Progenitor cell of endocrine pancreas (in vitro differentiated cells): ENCODE measurements at places on chromosomes 11 and 22. TPM values are rescaled to one million over a fixed set of nuclear protein-coding genes. Genes with fewer than 3 reads are reported as not detected.

DNA sequence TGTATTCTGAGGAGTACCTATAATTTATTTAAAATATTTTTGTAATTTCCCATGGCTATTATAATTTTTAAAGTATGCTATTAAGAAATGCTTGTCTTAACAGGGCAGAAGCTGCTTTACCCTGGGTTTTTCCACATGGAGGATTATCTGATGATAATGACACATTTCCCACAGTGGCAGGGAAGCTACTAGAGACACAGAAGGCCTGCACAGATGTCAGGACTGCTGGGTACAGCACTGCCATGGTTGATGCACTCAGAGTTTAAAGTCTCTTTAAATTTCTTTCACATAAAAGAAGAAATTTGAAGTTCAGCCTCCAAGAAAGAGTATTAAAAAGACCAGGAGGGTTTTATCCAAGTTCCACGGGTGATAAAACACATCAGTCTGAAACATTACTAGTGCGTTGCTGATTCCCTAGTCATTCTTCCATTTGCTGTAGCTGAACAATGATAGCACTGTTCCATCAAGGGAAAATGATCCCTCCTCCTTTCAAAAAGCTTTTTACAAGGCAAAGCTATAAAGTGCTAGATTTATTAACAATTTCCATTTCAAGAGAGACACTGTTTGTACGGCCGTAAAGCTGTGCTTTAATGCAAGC lies 363.0 kb downstream of the CNTN5 start:
- H3K4me1 ChIP-seq: peaks cover 4% of the 10 kb centered on the region
- H3K4me3 ChIP-seq: no peak overlapping the region
- H3K36me3 ChIP-seq: no peaks in the 10 kb centered on the region

DNA sequence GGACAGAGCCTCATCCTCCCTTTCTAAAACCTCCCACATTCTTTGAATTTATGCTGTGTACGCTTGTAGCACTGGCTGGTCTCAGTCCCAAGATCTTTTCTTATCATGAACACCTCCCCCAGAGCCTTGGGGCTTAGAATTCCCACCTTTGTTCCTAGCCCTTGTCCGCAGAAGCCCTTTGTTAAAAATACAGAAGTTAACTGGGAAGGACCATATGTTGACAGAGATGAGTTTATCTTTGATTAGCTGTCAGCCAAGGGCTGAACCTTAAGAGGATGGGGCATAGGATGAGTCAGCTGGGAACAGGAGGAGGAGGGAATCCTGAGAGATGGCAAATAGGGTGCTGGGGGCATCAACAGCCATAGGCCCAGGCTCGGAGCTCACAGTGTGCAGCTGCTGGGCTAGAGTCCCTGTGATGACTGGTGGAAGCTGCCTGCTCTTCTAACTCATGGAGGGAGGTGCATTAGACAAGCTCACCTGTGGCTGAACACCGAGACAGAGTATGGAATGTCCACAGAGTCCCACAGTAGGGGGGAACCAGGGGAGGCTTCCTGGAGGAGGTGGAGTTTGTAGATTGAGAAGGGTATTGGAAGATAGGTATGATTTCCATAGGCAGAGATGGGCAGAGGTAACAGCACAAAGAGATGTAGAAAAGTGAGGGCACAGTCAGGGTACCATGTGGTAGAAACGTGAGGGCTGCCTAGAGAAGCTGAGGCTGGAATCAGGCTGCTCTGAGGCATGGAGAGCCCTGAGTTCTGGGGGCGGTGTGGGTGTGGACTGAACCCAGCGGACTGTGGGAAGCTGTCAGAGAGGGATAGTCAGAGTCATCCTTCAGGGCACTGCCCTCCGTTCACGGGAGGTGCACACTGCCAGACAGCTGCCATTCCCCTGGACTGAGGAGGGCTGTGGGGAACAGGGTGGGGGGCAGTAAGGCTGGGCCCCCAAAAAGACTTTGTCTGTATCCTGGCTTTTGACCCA lies 9.9 kb downstream of the MICAL2 start:
- no peak overlapping the region for H3K27ac ChIP-seq
- H3K4me3 ChIP-seq: no peak overlapping the region
- H3K27me3 ChIP-seq: peaks cover 10% of the 10 kb centered on the region
- no peak for DNase-seq
- no peaks in the 10 kb centered on the region for H3K36me3 ChIP-seq

- no peak for DNase-seq
- H3K4me1 ChIP-seq: peaks cover 37% of the 10 kb centered on the region
- H3K4me3 ChIP-seq: no peak overlapping the region
- H3K27ac ChIP-seq: no peak overlapping the region
- no peaks in the 10 kb centered on the region for H3K27me3 ChIP-seq
Measured at GRCh38 chr11:106456647-106457046, 379.2 kb downstream of the AASDHPPT start.

GRCh38 chr22:26804911-26805539 lies 147.6 kb downstream of the MIAT start:
- no peak overlapping the region for H3K4me3 ChIP-seq
- H3K36me3 ChIP-seq: no peaks in the 10 kb centered on the region
- no peak overlapping the region for H3K27ac ChIP-seq
- H3K27me3 ChIP-seq: peaks cover 4% of the 10 kb centered on the region
- H3K4me1 ChIP-seq: peaks cover 11% of the 10 kb centered on the region

GRCh38 chr11:75350743-75351540 lies 519 bp downstream of the ARRB1 start:
- H3K27ac ChIP-seq: peak overlapping the region; percentile 91
- peak overlapping the region; percentile 83 for H3K4me3 ChIP-seq
- H3K27me3 ChIP-seq: peaks cover 4% of the 10 kb centered on the region
- no peak for DNase-seq

GRCh38 chr11:79220171-79220570 lies 220.7 kb downstream of the TENM4 start:
- no peak overlapping the region for H3K4me3 ChIP-seq
- H3K27me3 ChIP-seq: no peaks in the 10 kb centered on the region
- H3K36me3 ChIP-seq: peaks cover 13% of the 10 kb centered on the region
- no peaks in the 10 kb centered on the region for H3K4me1 ChIP-seq
- no peak for DNase-seq

DNA sequence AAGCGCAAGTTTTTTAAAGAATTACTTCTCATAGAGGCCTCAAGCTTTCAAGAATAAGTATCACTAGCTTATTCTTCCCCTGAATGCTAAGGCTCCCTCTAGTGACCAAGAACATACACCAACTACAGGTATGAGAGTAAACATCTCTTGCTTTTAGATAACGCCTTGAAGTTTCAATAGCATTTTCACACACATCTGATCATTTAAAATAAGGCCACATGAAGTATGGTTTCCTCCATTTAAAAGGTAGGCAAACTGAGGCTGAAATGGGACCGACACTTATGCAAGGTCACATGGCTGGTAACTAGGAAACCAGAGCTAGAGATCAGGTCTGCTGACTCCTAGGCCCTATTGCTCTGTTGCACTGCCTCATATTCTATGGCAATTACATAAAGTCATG lies 66.5 kb downstream of the CCDC34 start:
- no peak overlapping the region for H3K4me3 ChIP-seq
- peaks cover 10% of the 10 kb centered on the region for H3K36me3 ChIP-seq
- H3K27ac ChIP-seq: no peak overlapping the region
- DNase-seq: no peak

- H3K27ac ChIP-seq: no peak overlapping the region
- no peaks in the 10 kb centered on the region for H3K4me1 ChIP-seq
- no peak for DNase-seq
- H3K27me3 ChIP-seq: no peaks in the 10 kb centered on the region
- H3K36me3 ChIP-seq: peaks cover 41% of the 10 kb centered on the region
Measured at GRCh38 chr11:95877291-95877690, 46.6 kb downstream of the MTMR2 start.

GRCh38 chr11:33906484-33907186 lies 14.8 kb upstream of the LMO2 start:
- DNase-seq: no peak
- H3K36me3 ChIP-seq: no peaks in the 10 kb centered on the region
- H3K27ac ChIP-seq: no peak overlapping the region
- peaks cover 10% of the 10 kb centered on the region for H3K4me1 ChIP-seq

GRCh38 chr11:116595305-116595880 lies 177.4 kb downstream of the BUD13 start:
- no peak overlapping the region for H3K27ac ChIP-seq
- peaks cover 5% of the 10 kb centered on the region for H3K4me1 ChIP-seq
- H3K4me3 ChIP-seq: no peak overlapping the region
- H3K36me3 ChIP-seq: no peaks in the 10 kb centered on the region
- DNase-seq: no peak

GRCh38 chr11:134531327-134532130 lies 119.5 kb upstream of the B3GAT1 start:
- H3K4me1 ChIP-seq: no peaks in the 10 kb centered on the region
- no peak overlapping the region for H3K4me3 ChIP-seq
- H3K27ac ChIP-seq: no peak overlapping the region
- H3K27me3 ChIP-seq: peaks cover 24% of the 10 kb centered on the region

DNA sequence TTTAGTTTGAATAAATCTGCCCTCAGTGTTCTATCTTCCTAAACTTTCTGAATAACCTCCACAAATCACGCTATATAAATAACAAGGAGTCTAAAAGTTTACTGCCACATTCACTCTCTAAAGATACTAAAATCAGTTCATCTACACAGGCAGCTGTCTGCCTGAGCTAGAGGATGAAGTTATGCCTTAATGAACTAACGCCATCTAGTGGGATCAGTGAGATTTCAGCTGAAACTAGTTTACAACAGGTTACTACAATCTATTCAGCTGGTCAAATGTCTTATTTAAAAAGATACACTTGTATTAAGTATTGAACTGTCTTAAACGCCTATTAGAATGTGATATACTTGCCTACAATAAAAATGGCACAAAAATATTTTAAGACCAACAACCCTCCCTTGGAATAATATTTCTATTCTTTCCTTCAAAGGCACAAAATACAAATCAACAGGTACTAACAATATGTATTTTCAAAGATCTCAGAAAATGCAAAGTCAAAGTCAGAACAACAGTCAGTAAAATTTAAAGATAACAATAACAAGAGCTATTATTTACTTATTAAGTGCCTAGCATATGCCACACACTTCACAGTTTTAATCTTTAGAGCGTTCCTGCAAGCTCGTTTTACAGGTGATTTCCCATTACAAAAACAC lies 84.1 kb downstream of the LARGE2 start:
- H3K4me3 ChIP-seq: no peak overlapping the region
- no peaks in the 10 kb centered on the region for H3K36me3 ChIP-seq
- no peak for DNase-seq
- no peak overlapping the region for H3K27ac ChIP-seq

DNA sequence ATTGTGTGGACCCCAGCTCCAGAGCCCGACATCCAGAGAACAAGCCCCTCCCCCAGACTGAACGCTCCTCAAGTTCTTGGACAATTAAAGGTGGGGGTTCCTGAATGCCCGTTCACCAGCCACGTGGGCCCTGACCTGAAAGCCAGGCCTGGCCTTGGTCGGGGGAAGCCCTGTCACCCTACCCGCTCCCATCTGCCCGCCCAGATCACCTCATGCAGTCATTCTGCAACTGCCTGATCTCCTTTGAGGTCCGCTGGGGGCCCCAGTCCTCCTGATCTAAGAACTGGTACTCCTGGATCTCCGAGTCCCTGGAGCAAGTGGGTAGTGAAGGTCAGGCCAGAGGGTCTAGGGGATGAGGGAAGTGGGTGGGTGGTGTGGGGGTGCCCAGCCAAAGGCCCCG lies 9.1 kb upstream of the NAALADL1 start:
- H3K36me3 ChIP-seq: no peaks in the 10 kb centered on the region
- no peak overlapping the region for H3K27ac ChIP-seq
- no peak for DNase-seq
- H3K27me3 ChIP-seq: no peaks in the 10 kb centered on the region
- no peaks in the 10 kb centered on the region for H3K4me1 ChIP-seq

GRCh38 chr11:63508009-63508408 lies 2.1 kb downstream of the LGALS12 start:
- H3K4me3 ChIP-seq: no peak overlapping the region
- no peak for DNase-seq
- no peaks in the 10 kb centered on the region for H3K27me3 ChIP-seq
- peaks cover 30% of the 10 kb centered on the region for H3K4me1 ChIP-seq
- H3K36me3 ChIP-seq: peaks cover 1% of the 10 kb centered on the region

- no peak for DNase-seq
- peaks cover 14% of the 10 kb centered on the region for H3K27me3 ChIP-seq
- H3K4me3 ChIP-seq: no peak overlapping the region
- H3K27ac ChIP-seq: no peak overlapping the region
- H3K4me1 ChIP-seq: peaks cover 5% of the 10 kb centered on the region
Measured at GRCh38 chr11:266676-267439, 11.3 kb upstream of the NLRP6 start.

DNA sequence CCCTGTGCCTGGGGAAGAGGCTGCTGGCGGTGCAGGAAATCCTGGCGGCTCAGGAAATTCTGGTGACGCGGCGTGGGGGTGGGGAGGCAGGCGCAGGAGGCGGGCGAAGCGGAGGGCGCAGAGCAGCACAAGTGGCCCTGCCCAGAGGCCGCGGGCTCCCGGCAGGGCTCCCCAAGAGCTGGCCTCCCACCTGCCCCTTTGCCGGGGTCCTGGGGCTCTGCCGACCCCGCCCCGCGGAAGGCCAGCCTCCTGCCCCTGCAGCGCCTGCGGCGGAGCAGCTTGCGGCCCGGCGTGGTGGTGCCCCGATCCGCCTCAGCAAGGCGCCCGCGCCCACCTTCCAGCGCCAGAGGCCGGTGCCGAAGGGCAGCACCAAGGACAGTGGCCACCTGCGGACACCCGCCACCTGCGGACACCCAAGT lies 100.2 kb upstream of the OR4C13 start:
- H3K4me3 ChIP-seq: no peak overlapping the region
- no peaks in the 10 kb centered on the region for H3K4me1 ChIP-seq
- peaks cover 3% of the 10 kb centered on the region for H3K36me3 ChIP-seq
- no peak overlapping the region for H3K27ac ChIP-seq

- no peak overlapping the region for H3K4me3 ChIP-seq
- H3K36me3 ChIP-seq: peaks cover 18% of the 10 kb centered on the region
- DNase-seq: no peak
- H3K27ac ChIP-seq: no peak overlapping the region
- no peaks in the 10 kb centered on the region for H3K27me3 ChIP-seq
- H3K4me1 ChIP-seq: peaks cover 1% of the 10 kb centered on the region
Measured at GRCh38 chr11:11977206-11977938, 31.1 kb downstream of the DKK3 start.

DNA sequence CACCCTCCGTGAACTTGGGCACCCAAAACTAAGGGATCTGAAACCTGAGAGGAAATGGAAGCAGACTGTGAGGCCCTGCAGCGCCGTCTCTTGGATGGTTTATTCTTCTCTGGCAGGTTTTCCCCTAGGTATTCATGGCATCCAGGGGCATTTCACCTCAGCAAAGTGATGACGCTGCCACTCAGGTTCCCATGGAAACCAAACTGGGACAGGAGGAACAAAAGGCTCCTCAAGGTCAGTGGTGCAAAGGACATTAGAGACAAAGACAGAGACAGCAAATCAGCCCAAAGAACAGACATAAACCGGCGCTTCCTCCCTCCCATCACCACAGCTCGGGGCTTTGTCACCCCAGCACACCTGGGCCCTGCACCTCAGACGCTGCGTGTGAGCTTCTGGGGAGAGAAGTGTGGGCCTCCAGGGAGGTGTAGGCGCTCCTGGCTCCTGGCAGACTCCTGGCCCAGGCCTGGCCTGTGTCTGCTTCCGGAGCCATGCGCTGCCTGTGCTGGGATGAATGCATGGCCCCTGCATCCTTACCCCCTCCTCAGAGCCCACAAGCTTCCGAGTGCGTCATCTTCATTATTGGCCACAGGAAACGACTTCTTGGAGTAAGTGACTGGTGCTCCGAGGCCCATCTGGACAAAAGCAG lies 5.9 kb downstream of the TP53AIP1 start:
- peaks cover 20% of the 10 kb centered on the region for H3K27me3 ChIP-seq
- peaks cover 3% of the 10 kb centered on the region for H3K4me1 ChIP-seq
- no peaks in the 10 kb centered on the region for H3K36me3 ChIP-seq
- H3K27ac ChIP-seq: no peak overlapping the region

Gene RIMBP3C
- 1.2 TPM in 1 of 2 replicates, not detected in the other for total RNA-seq

Gene FBLN1
- total RNA-seq: 257 and 258 TPM in 2 replicates

Gene RCOR2
- 39.4 and 39.7 TPM in 2 replicates for total RNA-seq

Gene ANGPTL5
- total RNA-seq: not detected in 2 replicates

Gene SCUBE1
- 4.5 and 9.1 TPM in 2 replicates for total RNA-seq

Gene TRIM64C
- total RNA-seq: not detected in 2 replicates

Gene SC5D
- 58.7 and 63.5 TPM in 2 replicates for total RNA-seq
